D341Med (cell line): ENCODE measurements at places on chromosomes 2 and 18.

GRCh38 chr18:6376433-6377229 is 38.1 kb downstream of the L3MBTL4 start:
- no peak for DNase-seq

DNA sequence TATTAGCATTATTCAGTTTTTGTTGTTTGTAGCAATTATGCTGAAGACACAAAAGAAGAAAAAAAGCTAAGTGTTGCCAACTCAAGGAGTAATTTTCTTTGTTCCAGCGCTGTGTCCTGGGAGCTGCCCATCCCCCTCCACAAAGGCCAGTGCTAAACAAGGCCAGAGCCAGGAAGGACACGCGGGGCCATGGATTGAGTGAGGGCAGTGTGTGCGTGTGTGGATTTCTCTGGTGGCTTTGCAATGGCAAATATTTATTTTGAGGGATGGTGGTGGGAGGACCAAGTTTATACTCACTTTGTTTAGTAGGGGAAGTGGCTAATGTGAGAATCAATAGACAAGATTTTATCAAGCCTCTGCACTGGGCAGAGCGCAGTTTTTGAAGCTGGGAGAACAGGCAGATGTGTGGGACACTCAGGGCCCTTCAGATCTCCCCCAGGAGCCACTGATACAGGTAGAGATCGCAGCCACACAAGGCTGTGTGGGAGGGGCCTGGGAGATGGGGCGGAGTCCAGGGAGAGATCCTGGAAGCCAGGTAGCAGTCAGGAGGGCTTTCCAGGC is 11.4 kb downstream of the AGAP1 start:
- no peak for DNase-seq

DNA sequence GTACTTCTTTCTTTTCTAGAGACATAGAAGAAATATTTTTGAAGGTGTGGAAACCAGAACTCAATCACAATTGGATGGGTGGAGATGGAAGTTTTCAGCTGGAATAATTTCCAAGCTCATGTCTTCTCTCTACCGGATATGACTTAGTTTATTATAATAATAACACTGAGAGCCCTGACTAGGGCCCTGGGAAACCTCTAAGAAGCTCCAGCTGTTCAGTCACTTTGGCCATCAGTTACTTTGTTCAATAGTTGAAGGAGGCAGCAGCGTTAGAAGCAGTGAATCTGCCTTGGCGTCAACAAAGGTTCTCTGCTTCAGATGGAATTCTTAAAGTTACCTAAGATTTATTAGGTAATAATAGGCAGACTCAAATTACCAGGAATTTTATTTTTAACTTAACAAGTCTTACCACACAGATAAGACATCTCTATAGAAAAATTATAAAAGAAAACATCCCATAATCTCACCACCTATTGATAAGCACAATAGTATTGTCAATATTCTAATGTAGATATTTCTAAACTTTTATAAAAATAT is 293.8 kb upstream of the CHAC2 start:
- no peak for DNase-seq

DNA sequence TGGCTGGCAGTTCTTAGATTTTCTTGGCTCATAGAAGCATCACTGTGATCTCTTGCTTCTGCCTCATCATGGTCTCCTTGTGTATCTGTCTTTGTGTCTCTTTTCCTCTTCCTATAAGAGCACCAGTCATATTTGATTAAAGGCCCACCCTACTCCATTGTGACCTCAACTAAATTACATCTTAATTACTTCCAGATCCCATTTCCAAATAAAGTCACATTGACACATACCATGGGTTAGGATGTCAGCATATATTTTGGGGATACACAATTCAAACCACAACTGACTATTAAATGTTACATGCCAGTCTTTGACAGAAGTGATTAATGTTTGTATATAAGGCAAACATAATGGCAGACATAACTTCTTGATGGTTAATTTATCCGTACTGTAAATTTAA is 27.3 kb upstream of the TMX3 start:
- DNase-seq, result no peak

DNA sequence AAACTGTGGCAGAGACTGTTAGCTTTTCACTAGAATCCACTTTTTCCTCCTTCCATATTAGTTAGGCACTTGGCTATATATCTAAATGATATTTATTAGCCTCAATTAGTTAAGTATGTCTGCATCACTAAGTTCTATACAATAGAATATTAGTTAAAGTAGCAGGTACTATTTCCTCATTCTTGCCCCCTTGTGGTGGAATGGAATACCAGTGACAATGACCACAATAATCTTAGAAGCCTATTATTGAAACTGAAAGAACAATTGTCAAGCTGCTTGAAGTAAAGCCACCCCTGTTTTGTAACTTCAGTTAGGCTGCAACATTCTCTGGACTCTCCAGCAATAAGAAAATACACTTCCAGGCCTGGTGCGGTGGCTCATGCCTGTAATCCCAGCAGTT is 476.3 kb upstream of the VWC2L start:
- DNase-seq, result no peak

- no peak for DNase-seq
Measured at GRCh38 chr2:49686291-49686690, 532.0 kb upstream of the FSHR start.

GRCh38 chr2:111161971-111162370 is 41.3 kb downstream of the BCL2L11 start:
- DNase-seq, result no peak

GRCh38 chr18:58272779-58273435 is 228.9 kb downstream of the NEDD4L start:
- no peak for DNase-seq

GRCh38 chr18:48927286-48928080 is 23.3 kb downstream of the SMAD7 start:
- no peak for DNase-seq

DNA sequence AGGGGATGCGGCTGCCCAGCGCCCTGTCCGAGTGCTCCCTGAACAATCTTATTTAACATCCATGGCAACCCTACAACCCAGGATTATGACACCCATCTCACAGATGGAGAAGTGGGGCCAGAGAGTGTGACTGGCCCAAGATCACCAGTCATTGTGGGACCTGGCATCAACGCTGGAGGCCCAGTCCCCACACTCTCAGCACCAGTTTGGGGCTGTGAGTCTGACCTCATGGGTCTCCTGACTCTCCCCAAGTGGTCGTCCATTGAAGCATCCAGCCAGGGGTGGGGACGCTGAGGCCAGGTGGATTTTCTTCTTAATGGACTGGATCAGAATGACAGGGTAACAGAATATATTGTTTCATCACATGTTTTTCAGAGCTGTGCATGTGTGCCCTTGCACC is 24.5 kb downstream of the MAL start:
- no peak for DNase-seq

GRCh38 chr2:48412443-48413250 is 117.3 kb upstream of the STON1 start:
- no peak for DNase-seq

DNA sequence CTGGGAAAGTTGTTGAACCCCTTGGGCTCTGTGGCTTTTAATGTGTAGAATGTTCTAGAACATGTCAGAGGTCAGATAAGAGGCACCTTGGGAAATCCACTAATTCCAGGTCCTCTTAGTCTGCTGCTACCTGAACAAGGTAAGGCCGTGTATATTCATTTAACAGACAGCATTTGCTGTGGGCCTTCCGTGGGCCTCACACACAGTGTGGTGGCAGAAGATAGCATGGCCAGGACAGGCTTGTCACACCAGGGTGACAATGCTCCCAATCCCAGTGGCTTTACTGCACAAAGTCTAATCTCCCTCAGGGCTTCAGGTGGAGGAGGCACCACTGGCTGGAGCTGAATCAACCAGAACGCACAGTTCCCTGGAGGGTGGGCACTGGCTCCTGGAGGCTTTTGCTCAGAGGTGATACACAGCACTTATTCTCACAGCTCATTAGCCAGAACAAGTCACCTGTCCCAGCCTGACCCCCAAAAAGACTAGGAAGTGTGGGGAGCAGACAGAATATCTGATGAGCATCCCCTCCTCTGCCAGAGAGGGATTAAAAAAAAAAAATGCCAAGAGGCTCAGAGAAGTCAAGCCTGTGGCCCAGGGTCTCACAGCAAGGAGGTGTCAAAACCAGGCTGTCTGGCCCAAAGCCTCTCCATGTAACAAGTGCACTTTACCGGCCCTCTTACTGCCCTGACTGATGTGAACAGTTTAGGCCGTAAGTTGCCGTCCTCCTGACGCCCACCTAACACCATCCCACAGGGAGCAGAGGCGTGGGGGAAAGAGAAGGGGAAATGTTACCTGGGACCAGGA is 216.9 kb upstream of the RAB6C start:
- DNase-seq, result no peak

DNA sequence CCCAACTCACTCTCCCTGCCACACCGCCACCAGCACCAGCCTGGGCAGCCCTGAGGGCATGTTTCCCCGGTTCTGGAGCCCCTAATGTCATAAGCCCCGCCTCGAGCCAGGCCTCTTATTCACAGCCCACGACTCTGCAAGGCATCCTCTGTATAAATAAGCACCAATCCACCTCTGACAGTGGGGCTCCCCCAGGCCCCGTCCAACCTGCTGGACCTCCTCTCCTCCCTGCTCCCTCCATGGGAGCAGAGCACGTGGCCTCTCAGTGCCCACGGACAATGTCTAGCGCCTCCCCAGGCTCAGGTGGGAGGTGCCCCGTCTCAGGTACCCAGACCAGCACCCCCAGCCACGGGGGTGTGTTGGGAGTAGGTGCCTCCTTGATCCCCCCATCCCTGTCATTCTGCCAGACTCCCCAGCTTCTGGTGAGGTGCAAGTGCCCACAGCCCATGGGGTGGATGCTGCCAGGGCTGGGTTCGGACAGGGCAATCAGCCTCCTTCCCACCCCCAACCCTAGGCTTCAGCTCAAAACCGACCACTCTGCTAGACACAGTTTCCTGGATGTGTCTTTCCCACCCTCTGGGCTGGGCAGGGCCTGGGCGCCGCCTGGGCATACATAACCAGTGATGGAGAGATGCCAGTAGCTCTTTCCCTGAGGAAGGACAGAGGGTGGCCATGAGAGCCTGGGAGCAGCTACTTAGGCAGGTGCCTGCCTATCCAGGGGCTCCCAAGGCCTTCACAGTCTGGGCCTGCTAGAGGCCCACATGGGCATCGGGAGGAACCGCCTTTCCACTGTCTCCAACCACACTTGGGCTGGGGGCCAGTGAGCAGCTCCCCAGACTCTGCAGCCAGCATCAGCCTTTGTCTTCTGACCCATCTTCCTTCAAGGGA is 1.6 kb upstream of the ADRA2B start:
- no peak for DNase-seq

DNA sequence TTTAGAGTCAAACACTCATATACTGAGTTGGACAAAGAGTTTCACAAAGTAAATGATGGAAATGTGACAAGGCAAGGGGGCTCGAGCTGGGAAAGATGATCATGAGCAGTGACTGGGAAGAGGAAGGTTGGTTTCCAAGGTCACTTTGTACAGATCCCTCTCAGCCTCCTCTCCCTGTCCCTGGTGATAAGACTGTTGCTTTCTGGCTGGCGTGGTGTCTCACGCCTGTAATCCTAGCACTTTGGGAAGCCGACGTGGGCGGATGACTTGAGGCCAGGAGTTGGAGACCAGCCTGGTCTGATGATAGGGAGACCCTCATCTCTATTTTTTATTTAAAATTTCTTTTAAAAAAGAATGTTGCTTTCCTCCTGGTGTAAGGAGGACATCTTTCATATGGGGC is 86.6 kb upstream of the STPG4 start:
- DNase-seq, result no peak

DNA sequence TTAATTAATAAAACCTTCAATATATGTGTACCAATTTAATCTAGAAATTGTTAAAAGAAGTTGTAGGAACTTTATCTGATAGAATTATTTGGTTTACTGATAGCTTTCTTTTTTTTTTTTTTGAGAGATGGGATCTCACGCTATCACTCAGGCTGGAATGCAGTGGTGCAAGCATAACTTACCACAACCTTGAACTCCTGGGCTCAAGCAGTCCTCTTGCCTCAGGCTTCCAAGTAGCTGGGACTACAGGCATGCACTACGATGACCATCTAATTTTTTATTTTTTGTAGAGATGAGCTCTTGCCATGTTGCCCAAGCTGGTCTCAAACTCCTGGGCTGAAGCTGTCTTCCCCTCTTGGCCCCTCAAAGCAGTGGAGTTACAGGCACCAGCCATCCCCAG is 66.8 kb downstream of the CCDC138 start:
- no peak for DNase-seq

GRCh38 chr18:10231220-10231619 is 223.2 kb upstream of the APCDD1 start:
- DNase-seq, result no peak

DNA sequence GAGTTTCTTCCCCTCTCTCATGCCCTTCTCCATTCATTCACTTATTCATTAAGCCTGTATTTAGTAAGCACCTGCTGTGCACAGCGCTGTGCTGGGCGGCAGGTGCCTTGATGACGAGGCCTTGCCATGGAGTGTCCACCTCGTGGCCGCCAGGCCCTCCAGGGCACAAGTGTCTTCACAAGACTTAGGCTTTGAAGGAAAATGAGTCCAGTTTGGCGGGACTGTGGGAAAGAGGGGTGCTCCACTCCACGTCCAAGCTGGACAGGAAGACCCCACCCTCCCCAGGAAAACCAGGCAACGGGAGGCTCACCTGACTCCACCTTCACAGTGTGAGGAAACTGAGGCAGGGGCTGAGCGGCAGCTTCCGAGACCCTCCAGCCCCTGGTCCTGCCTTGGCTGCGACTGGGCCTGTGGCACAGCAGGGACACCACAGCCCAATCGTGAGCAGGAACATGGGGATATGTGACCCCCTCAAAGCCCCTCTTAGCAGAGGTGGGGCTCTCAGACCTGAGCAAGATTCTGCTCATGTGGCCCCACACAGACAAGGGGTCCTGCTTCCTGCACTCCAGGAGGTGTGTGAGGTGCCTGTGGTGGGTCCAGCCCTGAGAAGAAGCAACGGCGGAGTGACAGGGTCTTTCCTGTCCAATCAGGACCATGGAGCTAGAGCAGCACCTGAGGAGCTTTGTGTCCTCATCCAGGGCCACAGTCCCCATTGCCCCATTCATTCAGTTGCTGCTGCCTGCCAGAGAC is 110.3 kb upstream of the ODC1 start:
- DNase-seq, result no peak

DNA sequence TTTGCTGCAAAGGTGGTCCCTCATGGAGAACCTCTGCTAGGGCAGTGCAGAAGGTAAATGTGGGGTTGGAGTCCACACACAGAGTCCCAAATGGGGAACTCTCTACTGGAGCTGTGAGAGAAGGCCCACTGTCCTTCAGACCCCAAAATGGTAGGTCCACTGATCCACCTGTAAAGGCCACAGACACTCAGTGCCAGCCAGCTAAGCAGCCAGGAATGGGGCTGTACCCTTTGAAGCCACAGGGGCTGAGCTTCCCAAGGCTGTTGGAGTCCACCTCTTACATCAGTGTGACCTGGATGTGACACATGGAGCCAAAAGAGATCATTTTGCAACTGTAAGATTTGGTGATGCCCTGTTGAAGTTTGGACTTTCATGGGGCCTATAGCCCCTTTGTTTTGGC is 252.4 kb upstream of the GULP1 start:
- DNase-seq, result no peak

GRCh38 chr2:209685963-209686362 is 85.7 kb upstream of the UNC80 start:
- DNase-seq, result no peak

DNA sequence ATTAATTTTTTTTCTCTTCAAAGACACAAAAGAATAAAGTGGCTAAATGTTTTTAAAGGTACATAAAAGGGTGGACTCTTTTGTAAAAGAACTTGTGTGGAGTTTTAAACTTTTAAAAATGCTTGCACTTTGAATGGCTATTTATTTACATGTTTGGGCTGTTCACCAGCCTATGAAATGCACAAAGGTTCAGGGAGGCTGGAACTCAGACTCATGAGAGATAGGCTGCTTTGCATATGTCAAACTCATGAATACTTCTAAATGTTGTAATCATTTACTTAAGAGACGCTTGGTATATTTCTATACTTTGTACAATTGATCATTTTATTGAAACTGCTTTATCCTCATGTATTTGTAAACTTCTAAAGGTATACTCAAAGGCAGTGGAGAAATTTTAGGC is 79.9 kb downstream of the ZEB2 start:
- DNase-seq, result no peak
